ENCODE measurements at places on chromosomes 5 and 9. TPM values are rescaled to one million over a fixed set of nuclear protein-coding genes. Genes with fewer than 3 reads are reported as not detected.

The ADAMTS16 gene
- total RNA-seq = 11.6 TPM

The FOXD4L4 gene
- 0.34 TPM for total RNA-seq

DNA sequence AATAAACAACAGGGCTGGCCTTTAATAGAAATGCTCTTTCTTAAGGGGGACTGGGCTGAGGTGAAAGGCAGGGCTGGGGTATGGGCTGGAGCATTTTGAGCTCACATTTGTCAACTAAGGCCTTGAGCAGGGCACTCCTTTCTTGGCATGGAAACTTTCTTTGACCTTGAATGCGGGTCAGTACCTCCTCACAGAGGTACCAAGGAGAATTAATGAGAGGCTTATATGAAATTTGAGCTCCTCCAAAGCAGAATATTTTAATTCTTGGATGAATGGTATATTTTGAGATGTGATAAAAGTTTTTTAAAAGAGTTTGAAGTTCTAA, 3.1 kb downstream of the CYSTM1 start:
- peak; percentile 20 for DNase-seq

DNA sequence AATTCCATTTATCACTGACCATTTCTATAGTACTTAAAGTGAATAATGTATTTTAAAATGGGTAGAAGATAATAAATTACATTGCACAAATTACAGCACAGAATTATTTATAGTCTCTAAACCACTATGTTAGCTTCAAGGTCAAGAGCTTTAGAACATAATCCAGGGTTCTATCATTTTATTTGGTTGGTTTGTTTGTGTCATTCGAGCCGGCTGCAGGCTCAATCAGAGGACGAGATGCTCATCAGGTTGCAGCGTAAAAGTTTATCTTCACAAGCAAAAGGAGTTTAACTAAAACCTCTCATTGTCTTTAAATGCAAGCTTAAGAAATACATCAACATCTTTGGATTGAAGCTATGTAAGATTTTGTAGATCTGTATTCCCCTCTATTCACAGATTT, 523.8 kb downstream of the EFNA5 start:
- no peak for DNase-seq

GRCh38 chr9:133155156-133155555, 8.6 kb downstream of the GBGT1 start:
- DNase-seq = no peak

- DNase-seq = no peak
These were observed 77.8 kb upstream of the RAPGEF1 start for GRCh38 chr9:131817627-131818026.

DNA sequence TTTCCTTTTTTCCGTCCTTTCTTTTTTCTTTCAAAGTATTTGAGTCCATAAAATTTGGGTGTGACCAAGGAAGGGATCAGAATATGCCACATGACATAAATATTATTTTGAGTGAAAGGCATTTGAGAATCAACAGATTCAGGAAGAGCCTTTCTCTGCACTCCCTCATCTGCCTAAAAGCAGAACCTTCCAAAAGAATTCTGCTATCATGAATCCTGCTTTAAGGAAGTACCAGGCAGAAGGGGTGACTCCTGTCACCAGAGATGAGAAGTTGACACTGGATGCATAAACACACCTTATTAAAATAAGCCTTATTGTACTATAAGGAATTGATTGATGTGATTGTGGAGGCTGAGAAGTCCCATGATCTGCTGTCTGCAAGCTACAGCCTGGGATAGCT, 196.7 kb downstream of the SREK1 start:
- DNase-seq = no peak

GRCh38 chr5:116442931-116443551, 131.6 kb downstream of the SEMA6A start:
- DNase-seq = no peak

- DNase-seq = no peak
These were observed 476.8 kb upstream of the C9orf72 start for GRCh38 chr9:28050046-28050445.

- peak; percentile 18 for DNase-seq
These were observed 245.7 kb upstream of the NR4A3 start for GRCh38 chr9:99576002-99576401.

DNA sequence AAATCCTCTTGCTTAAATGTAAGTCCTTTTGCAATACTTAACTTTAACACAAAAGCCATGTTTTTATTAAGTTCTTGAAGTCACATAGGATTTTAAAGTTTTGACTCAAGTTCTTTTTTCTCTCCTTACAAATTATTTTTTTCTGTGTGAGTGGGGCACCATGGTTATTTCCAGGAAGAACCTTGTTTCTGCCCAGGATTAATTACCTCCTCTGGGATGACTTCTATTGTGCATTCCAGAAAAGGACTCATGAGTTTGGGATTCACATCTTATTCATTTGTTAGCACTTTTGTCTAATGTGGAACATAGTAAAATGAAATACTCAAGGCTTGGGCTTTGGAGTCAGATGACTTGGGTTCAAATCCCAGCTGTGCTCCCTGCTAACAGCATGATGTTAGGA, 421.4 kb upstream of the WWC1 start:
- DNase-seq = no peak

DNA sequence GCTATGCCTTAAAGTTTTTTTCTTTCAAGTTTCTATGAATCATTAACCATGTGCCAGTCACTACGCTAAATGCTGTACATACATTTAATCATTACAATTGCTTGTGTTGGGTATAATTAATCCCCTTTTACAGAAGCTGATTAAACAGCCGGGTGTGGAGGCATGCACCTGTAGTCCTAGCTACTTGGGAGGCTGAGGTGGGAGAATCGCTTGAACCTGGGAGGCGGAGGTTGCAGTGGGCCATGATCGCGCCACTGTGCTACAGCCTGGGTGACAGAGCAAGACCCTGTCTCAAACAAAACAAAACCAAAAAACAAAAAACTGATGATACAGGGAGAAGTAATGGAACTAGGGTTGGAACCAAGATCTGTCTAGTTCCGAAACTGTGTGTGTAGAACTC, 1.2 kb upstream of the UBE2R2 start:
- DNase-seq = no peak

- peak; percentile 13 for DNase-seq
These were observed 486.3 kb upstream of the ZNF462 start for GRCh38 chr9:106376689-106377088.

DNA sequence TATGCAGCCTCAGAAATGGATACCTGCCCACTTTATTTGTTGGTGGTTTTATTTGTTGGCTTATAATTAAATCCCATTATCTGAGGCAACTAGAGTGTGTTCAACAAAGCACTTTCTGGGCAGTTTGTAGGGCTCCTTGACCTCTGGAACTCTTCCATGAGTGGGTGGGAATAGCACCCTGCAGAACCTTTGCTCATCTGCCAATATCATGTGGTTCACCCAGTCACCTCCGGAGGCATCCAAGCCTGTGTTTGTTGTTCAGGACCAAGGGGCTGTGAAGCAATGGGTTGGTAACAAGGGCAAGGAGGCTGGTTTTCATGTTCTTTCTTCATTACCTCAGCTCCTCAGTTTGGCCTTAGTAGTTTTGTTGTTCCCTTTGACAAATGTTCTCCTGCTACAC, 314.0 kb downstream of the NDUFS4 start:
- DNase-seq = no peak

DNA sequence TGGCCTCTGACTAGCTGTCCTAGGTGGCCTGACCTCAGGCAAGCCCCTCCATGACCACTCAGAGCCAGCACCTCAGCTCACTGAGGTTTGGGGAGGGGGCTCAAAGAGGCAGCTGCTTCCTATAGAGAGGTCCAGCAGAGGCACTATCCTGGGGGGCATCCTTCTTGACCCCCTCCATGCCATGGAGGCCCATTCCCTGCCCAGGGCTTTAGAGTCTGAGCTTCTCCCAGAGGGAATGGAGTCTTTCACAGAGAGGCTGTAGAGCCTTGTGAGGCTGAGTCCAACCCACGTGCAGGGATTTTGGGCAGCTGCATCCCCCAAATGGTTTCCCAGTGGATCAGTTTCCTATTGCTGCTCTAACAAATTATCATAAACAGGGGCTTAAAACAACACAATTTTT, 16.9 kb downstream of the IRF1 start:
- no peak for DNase-seq

- DNase-seq = no peak
These were observed 14.1 kb downstream of the RGS3 start for GRCh38 chr9:113477661-113478060.

DNA sequence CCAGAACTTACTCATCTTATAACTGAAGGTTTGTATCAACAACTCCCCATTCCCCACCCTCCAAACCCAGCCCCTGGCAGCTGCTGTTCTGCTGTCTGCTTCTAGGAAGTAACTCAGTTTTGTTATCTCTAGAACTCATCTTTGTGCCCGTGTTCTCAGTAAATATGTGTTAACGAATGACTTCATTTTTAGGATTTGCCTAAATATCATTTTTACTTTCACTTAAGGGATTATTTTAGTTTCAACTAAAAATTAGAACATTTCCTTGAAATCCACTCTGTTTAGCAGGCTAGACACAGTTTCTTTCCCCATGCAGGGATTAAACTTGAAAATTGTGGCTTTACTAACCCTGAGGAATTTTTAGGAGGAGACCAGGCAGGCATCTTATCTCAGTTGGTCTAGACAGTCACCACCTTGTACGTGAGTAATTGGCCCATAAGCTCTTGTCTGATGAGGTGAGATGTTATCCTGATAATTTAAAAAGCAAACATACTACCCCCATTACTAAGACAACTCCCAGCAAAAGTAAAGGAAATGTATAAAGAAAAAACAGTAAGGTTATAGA, 68.2 kb upstream of the TNFAIP8 start:
- peak; percentile 89 for DNase-seq

GRCh38 chr5:55715519-55716078, 3.5 kb upstream of the SLC38A9 start:
- DNase-seq = no peak
